LHCN-M2 (cell line): ENCODE measurements at places on chromosomes 11 and 22. TPM values are rescaled to one million over a fixed set of nuclear protein-coding genes. Genes with fewer than 3 reads are reported as not detected.

The IL17REL gene
- not detected in 2 replicates for total RNA-seq

The GGTLC2 gene
- not detected in 2 replicates for total RNA-seq

The TMEM191C gene
- 0.32 and 0.69 TPM in 2 replicates for total RNA-seq

The HBB gene
- not detected in 2 replicates for total RNA-seq

The MS4A3 gene
- total RNA-seq = not detected in 2 replicates

The RHOD gene
- 0.57 and 1.0 TPM in 2 replicates for total RNA-seq

The IFITM1 gene
- total RNA-seq = 0.32 and 3.2 TPM in 2 replicates

The APLNR gene
- total RNA-seq = 0.11 TPM in 1 of 2 replicates, not detected in the other

The C22orf42 gene
- not detected in 2 replicates for total RNA-seq

The PLAAT2 gene
- total RNA-seq = not detected in 2 replicates

The OR2AG2 gene
- total RNA-seq = 0.19 TPM in 1 of 2 replicates, not detected in the other

The GRIK4 gene
- 0.06 and 0.13 TPM in 2 replicates for total RNA-seq

The MPEG1 gene
- not detected in 2 replicates for total RNA-seq

The FBLN1 gene
- total RNA-seq = 34.4 and 37.6 TPM in 2 replicates

The GGTLC3 gene
- not detected in 2 replicates for total RNA-seq

The DDX25 gene
- under 0.01 TPM in 1 of 2 replicates, not detected in the other for total RNA-seq

The RASD2 gene
- 0.19 and 0.23 TPM in 2 replicates for total RNA-seq

The GAL3ST3 gene
- not detected in 2 replicates for total RNA-seq

The C11orf91 gene
- total RNA-seq = 1.1 TPM in 1 of 2 replicates, not detected in the other

The ANO9 gene
- not detected in 2 replicates for total RNA-seq

The OR51B5 gene
- not detected in 2 replicates for total RNA-seq

The MYEOV gene
- total RNA-seq = 11.8 and 21.0 TPM in 2 replicates

The SMARCB1 gene
- 77.1 and 90.0 TPM in 2 replicates for total RNA-seq

The ELMOD1 gene
- 0.45 and 1.4 TPM in 2 replicates for total RNA-seq

The KRTAP5-1 gene
- total RNA-seq = not detected in 2 replicates

The MED19 gene
- total RNA-seq = 27.2 and 35.0 TPM in 2 replicates

The SCGB1D2 gene
- total RNA-seq = not detected in 2 replicates

The DRAP1 gene
- 375 and 383 TPM in 2 replicates for total RNA-seq

The PLAAT5 gene
- total RNA-seq = not detected in 2 replicates

The MGAT3 gene
- under 0.01 TPM in 1 of 2 replicates, not detected in the other for total RNA-seq

The RBMXL2 gene
- total RNA-seq = not detected in 2 replicates

The TYR gene
- total RNA-seq = not detected in 2 replicates

The LIPT2 gene
- total RNA-seq = 1.2 and 4.8 TPM in 2 replicates

The TSSK2 gene
- total RNA-seq = not detected in 2 replicates

The RPS6KB2 gene
- total RNA-seq = 56.1 and 83.8 TPM in 2 replicates

The ACO2 gene
- 61.2 and 64.4 TPM in 2 replicates for total RNA-seq

The LARGE1 gene
- 7.8 and 8.6 TPM in 2 replicates for total RNA-seq

The OR5B21 gene
- not detected in 2 replicates for total RNA-seq

The ARL2 gene
- total RNA-seq = 102 and 115 TPM in 2 replicates

The CD3E gene
- total RNA-seq = not detected in 2 replicates

The APOBEC3F gene
- total RNA-seq = 0.38 and 3.8 TPM in 2 replicates

The DSCAML1 gene
- total RNA-seq = not detected in 2 replicates

The LARGE2 gene
- total RNA-seq = not detected in 2 replicates

The SAA4 gene
- not detected in 2 replicates for total RNA-seq
